Right ventricle myocardium inferior (tissue), 1 donor: ENCODE measurements at places on chromosomes 1 and 21. TPM values are rescaled to one million over a fixed set of nuclear protein-coding genes. Genes with fewer than 3 reads are reported as not detected.

EDARADD gene
- 1.6 TPM for total RNA-seq

LRIG2 gene
- total RNA-seq = 7.8 TPM

CREG1 gene
- 78.5 TPM for total RNA-seq

FBXO2 gene
- 4.2 TPM for total RNA-seq

AMIGO1 gene
- total RNA-seq = 18.3 TPM

ADAMTS4 gene
- total RNA-seq = 13.0 TPM

UTP25 gene
- 2.6 TPM for total RNA-seq
